ENCODE measurements at places on chromosomes 1 and 21.

DNA sequence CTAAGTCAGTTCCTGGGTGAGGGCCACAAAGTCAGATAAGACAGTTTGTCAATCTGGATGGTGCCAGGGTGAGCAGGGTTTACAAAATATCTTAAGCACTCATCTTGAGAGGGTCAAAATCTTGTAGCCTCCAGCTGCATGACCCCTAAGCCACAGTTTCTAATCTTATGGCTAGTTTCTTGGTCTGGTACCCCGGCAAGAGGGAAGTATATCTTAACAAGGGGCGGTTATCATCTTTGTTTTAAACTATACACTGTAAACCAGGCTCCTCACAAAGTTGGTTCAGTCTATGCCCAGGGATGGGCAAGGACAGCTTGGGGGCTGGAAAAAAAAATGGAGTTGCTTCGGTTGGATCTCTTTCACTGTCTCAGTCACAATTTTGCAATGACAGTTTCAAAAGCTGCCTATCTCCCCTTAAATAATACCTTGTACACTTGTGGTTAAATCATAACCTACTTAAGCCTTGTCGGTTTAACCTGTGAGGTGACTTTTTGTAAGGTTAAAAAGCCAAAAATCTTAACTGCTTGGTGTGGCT, 7.8 kb upstream of the CD46 start:
- DNase-seq: no peak

GRCh38 chr1:38029685-38030511, 16.7 kb downstream of the POU3F1 start:
- DNase-seq: peak; percentile 14

GRCh38 chr1:202144402-202145067, at the start of gene ARL8A:
TSS of gene ARL8A (minus strand) at chr1:202144737. CDS start at chr1:202144572, 165 bp downstream.
- DNase-seq: peak; percentile 85

- DNase-seq: no peak
These were observed 5.4 kb upstream of the PLEKHG5 start for GRCh38 chr1:6496890-6497214.

GRCh38 chr1:21294266-21294989, 4.2 kb upstream of the ECE1 start:
- no peak for DNase-seq

- DNase-seq: no peak
These were observed 47.1 kb upstream of the INSL5 start for GRCh38 chr1:66848193-66848592.

DNA sequence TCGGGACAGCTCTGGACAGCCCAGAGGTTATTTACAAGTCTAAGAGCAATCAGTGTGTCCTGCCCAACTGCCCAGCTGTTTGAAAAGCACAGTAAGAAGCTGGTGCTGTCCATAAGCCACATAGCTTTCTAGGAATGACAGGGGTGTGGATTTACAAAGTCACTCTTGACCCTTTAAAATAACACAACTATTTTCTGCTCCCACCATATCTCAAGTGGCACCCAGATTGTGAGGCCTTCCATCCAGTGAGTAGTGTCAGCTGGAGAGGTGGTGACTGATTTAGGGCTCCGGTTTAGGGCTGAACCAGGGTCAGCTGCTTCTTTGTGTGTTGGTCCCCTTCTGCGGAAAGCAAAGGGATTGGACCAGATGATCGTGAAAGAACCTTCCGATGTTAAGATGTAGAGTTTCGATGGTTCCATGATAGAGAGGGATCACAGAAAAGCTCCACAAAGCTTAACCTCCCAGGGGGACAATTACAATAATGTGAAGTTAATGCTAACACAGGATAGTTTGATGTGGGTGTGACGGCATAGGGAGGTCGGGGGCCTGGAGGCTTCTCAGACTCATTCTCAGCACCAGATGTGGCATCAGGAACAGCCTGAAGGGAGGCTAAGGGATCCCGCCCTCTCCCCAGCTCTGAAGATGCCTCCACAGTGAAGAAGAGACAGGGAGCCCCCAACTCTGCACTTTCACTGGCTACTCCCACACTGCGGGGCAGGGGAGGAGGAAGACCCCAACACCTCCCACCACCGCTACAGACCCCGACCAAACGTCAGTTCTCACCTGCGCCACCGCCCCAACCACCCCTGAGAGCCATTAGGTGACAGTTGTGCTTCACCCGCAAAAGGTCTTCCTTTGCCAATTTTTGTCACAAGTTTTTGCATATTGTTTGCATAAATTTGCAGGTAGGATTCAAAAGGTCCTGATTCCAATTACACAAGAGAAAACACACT, 40.6 kb downstream of the LRRC3 start:
- DNase-seq: no peak

GRCh38 chr1:117821774-117822482, 107.5 kb downstream of the GDAP2 start:
- DNase-seq: peak; percentile 71

DNA sequence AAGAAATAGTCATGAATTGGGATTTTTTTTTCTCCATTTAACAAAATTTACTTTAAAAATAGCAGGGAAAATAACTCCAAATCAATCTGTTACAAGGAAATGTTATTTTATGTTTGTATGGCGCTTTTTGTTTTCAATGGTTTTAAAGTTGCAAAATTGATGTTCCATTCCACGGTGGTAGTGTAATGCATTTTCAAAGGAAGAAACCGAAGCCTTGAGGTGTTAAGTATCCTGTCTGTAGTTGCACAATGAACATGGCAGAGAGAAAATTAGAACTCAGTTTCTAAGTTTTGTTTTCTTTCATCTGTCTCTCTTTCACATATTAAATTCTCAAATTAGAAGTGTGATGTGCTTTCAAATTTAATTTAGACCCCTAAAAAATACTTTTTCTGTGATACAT, 841.8 kb downstream of the USP25 start:
- no peak for DNase-seq

DNA sequence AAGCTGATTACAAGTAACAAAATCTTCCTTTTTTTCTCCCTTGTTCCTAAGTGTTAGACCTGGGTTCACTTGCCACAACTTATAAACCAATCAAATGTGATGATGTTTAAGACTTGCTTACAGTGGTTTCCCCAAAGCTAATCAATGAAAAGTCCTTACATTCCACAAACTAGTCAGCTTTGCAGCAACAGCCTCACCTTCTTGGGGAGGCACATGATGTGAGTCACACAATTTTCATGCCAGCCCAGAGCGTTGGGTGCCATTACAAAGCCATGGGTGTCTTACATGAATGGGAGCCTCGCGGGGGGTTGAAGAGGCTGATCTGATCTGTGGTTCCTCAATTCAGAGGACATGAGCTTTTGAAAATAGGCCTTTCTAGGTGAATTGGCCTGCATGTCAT, 91.6 kb upstream of the UBE2U start:
- no peak for DNase-seq

GRCh38 chr1:18178111-18178510, 70.5 kb downstream of the IGSF21 start:
- DNase-seq: no peak

DNA sequence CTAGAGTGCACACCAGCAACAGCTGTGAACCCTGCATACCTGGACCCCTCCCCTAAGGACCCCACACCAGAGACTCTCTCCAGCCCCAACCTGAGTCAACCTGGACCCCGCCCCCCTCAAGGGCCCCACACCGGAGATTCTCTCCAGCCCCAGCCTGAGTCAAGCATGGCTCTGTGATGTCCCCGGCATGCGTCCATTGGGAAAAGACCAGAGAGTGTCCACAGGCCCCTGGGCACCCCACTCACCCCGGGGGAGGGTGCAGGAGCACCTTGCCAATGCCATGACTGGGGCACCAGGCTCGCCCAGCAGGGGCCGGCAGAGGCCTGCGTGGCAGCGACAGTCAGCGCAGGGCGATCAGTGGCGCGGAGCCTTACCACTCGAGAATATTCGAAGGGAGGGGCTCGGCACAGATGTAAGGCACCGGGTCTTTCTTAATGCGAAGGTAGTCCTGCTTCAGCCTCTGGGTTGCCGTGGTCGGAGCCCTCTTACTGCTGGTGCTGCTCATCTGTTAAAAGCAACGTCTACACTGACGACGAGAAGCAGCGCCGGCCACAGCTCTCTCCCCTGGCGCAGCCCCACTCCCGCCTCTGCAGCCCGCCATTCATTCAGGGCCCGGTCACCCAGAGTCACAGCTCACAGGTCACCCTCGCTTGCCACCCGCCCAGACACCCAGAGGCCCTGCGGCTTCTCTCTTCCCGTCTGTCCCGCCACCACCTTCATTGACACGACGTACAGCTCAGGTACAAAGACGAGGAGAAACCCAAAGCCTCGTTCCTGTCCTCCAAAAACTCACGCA, 6.0 kb downstream of the UBE2J2 start:
- DNase-seq: no peak

DNA sequence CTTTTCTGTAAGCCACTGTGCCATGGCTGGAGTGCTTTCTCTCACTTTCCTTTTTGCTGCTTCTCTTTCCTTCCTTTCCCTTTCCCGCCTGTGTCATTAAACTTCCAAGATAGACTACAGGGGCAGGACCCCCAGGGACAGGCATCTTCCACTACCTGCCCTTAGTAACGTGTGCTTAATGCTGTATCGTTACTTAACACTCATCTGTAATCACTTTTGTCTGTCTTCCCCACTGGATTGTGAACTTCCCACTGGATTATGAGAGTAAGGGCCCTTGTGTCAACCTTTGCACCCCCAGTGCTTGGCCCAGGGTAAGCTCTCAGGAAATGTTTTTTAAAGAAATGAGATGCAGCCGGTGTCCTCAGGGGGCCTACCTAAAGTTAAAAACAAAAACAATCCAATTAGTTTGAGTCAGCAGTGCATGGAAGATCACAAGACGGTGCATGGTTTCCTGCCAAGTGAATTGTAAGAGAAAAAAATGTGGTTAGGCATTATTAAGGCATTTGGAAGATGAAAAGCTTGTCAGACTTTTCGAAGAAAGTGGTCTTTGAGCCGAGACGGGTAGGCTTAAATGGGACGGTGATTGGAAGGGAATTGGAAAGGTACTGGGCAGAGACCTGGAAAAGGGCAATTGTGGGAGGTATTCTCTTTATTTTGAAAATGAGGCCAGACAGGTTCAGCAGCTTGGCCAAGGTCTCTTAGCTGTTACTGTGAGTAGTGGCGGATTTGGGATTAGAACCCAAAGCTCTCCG, 958 bp downstream of the LYPLAL1 start:
- DNase-seq: peak; percentile 35
